Activated CD8-positive, alpha-beta T cell treated with anti-CD3 and anti-CD28 coated beads for 36 hours (primary cell): ENCODE measurements at places on chromosomes 12 and 14.

DNA sequence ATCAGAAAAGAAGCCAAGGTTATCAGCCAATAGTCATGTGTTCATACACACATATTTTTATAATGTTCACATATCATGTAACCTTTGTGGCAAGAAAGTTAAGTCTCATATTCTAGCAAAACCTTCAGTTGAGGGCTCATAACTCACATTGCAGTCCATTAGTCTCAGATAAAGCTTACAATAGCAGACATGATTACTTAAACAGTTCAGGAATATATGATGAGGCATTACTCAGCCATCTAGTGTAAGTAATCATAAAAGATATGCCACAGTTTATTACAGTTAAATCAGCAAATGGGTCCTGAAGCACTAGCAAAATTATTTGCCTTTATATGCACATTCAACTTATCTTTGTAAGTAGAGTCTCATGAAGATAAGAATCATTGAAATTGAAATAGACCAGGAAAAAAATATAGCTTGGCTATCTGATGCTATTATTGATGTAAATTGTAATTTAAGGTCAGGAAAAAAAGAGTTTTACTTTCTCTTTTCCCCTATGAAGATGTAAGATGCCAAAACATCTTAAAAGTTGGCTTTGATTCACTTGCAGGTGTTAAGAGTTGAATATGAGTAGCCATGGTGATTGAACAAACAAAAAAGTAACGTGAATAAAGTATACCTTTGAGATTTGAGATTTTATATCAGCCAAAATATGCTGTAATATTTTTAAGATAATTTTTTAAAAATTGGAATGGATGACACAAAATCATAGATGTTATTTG, 537.0 kb downstream of the SLC6A15 start:
- no peak for DNase-seq

GRCh38 chr14:22488522-22489243, 100.3 kb downstream of the DAD1 start:
- no peak for DNase-seq

DNA sequence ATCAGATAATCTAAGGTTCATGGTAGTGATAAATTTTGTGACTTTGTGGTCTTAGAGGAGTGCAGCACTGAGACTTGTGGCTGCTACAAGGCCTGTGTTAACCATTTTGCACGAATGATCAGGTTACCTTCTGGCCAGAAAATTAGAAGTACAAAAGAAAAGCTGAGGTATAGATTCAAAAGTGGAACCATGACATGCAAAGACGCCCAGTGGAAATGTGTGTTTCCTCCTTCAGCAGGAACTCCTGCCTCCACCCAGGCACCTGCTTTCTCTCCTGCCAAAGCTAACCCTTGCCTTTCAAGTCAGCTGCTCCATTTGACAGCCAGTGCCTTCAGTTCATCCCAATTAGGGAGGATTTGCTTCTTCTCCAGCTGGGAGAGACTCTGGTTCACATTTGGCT, 10.1 kb downstream of the PDE6H start:
- DNase-seq = no peak

GRCh38 chr14:81849714-81850113, 316.1 kb upstream of the SEL1L start:
- DNase-seq = no peak

- no peak for DNase-seq
These were observed 2.8 kb downstream of the GPR19 start for GRCh38 chr12:12693111-12693671.

DNA sequence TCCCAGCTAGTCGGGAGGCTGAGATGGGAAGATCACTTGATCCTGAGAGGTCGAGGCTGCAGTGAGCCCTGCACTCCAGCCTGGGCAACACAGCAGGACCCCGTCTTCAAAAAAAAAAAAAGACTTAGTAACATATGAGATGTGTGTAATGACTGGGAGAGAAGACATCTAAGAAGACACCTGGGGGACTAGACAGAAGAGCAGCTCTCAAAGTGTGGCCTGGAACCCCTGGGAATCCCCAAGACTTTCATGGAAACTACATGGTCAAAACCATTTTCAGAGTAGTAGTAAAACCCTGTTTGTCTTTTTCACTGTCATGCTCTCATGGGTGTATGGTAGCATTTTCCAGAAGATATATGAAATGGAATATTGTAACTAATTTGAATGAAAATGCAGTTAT, 45.3 kb downstream of the R3HDM2 start:
- no peak for DNase-seq

- DNase-seq = no peak
These were observed 1023.2 kb downstream of the TMTC2 start for GRCh38 chr12:83709899-83710298.

DNA sequence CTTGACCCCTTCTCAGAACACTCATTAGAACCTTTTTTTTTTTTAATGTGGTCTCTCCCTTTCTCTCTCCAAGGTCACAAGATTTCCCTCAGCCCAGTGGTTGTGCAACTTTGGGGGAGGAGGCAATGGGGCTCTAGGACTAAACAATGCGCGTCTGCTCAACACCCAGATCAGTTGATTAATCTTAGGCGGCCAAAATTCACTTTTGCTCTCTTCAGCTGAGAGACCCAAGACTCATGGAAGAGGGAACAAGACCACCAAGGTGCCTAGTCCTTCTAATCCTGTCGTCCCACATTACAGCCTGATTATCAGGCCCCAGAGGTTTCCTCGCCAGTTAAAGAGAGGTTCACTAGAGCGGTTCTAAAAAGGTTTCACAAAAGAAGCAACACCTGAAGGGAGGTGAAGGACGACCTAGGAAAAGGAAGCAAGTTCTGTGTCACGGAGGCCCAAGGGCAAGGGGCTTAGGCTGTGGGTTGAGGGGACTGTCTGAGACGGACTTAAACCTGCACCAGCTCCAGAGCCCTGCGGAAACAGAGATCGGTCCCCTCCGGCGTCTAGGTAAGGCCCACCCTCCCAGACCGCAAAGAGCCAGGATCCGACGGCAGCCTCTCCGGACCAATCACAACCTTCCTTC, 824 bp upstream of the TARBP2 start:
- DNase-seq = no peak

DNA sequence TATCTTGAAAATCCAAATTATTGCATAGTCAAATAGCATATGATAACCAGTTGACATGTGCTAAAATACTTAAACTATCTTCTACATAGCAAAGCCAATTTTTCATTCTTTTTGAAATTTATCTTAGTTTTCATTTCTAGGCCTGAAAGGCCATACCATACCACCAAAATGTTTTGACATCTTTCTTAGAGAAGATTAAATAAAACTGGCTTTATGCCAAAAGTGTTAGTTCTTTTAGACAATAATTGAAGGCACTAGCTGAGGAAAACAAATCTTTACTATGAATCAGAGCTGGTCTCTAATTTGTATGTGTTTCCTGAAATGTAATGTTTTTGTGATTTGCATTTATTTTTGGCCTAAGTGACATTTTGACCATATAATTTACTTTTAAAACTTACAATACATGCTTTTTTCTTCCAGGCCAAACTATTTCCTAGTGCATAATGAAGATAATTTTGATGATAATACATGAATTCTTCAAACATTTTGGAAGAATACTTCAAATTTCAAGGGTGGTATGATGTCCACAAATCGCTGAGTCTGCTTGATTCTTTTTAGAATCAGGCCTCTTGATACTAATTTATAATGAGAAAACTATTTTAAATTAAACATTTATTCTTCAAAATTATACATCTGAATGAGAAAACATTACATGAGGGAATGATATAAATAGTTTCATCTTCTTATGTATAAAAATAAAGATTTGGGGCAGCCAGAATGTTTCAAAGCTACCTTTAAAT, 6.5 kb upstream of the KCNMB4 start:
- DNase-seq = no peak

- no peak for DNase-seq
These were observed 21.1 kb upstream of the PPP2R5E start for GRCh38 chr14:63564318-63564717.

- no peak for DNase-seq
These were observed 102.1 kb upstream of the DAAM1 start for GRCh38 chr14:59086241-59086882.

GRCh38 chr12:113030875-113031525, 25.5 kb upstream of the DTX1 start:
- DNase-seq = peak; percentile 4

DNA sequence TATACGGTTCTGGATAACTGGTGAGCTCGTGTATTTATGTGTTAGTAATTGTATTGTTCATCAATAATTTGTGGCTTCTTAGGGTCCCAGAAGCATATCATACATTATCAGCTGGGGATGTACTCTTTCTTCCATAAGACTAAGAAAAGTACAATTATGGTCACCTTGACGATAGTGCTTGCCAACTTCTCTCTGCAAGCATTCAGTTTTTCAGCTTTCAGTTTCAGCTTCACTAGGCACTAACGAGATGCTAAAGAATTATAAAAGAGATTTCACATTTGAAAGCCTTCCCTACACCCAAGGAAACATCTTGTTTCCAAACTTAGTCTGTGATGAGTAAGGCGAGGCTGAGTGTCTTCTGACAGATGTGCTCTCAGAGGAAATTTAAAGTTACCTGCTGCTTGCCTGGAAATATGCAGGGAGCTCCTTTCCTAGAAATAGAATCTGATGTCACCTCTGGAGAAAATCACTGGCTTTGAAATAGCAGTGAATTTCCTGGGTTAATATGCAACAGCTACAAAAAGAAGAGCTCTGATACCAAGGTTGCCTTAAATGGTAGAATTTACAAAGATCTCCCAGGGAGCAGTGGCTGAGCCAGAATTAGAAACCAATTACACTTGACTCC, 1419.9 kb upstream of the TMEM132C start:
- DNase-seq = no peak

DNA sequence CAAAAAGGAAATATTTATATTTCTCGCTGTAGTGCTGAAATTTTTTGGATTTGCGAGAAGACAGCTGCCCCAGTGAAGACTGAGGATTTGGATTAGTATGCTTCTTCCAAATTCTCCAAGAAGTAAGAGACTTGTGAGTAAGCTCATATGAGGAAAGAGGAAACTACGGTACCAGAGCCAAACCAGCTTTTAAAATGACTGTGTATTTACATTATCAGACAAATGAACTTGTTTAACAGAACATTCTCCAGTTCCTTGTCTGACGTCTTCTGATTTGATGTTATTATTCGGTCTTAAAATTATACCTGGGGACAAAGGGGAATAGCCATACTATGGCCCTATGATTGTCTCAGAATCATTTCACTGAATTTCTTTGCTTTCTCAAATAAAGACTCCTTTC, 8.0 kb downstream of the CLEC12B start:
- DNase-seq = no peak

- DNase-seq = no peak
These were observed 8.8 kb upstream of the CEP170B start for GRCh38 chr14:104856157-104856868.

DNA sequence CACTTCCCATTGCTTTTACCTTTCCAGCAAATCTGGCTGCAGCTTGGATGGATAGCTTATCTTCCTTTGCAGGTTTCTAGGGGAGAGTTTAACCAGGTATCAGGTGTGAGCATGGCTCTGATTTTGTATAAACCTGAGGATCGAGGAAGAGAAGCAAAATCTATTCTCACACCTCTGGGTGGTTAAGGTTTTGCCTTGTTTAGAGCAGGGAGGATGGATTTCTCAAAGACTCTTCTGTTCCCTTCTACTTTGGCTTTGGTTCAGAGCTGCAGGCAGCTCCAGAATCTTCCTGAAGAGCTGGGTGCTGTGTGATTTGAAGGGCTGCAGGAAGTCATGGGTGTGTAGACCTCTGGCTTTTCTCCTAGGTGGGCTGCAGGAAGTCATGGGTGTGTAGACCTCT, 1.7 kb downstream of the JDP2 start:
- DNase-seq = no peak

DNA sequence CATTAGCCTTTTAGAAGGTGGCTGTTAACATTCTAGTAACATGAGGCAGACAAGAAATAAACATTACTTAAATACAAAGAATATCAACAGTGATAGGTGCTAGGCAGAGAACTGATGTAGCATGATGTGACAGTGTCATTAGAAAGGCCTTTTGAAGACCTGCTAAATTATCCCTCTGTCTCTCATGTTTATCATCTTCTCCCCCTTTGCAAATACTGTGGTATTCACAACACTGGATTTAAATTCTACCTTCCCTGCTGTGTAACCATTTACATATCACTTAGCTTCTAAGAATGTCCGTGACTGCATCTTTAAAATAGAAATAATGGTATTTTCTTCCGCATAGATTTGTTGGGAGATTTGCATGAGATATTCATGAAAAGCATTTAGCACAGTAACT, 74.4 kb upstream of the CLEC14A start:
- DNase-seq = no peak

- peak; percentile 44 for DNase-seq
These were observed 59.1 kb upstream of the BICD1 start for GRCh38 chr12:32047357-32048212.

DNA sequence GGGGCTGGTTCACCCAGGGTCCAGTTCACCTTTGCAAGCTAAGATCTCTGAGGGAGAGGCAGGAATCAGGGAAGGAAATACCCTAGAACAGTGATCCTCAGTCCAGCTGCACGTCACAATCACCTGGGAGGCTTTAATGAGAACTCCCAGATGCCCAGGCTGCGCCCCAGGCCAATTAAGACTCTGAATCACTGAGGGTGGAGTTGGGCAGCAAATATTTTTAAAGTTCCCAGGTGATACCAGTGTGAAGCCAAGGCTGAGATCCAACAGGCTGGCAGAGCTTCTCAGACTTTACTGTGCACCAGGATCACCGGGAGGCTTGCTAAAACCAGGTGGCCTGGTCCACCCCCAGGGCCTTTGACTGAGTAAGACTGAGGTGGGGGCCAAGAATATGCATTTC, 23.8 kb downstream of the MYL2 start:
- no peak for DNase-seq

- DNase-seq = no peak
These were observed 371.2 kb upstream of the LRFN5 start for GRCh38 chr14:41235466-41235865.

- DNase-seq = no peak
These were observed 51.3 kb downstream of the STX2 start for GRCh38 chr12:130787445-130788410.

DNA sequence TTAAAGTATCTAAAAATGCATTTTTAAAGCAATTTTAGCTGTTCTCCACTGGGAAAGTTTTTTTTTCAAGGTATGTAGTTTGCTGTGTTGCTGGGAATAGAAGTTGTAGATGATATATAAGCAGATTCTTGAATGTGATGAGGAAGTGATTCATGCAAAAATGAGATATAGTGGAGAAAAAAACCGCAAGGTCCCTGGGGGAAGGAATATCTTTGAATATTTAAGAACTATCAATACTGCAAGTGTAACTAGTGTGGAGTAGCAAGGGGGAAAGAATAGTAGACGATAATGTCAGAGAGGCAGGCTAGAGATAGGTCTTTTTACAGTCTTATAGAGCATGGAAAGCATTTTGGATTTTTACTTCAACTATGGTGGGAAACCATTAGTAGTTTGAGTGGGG, 42.5 kb downstream of the PTCSC3 start:
- no peak for DNase-seq

GRCh38 chr12:53051881-53052412, 2.1 kb downstream of the TNS2 start:
- no peak for DNase-seq
